Right cardiac atrium (tissue), 5 donors: ENCODE measurements at places on chromosomes 12 and 14.

DNA sequence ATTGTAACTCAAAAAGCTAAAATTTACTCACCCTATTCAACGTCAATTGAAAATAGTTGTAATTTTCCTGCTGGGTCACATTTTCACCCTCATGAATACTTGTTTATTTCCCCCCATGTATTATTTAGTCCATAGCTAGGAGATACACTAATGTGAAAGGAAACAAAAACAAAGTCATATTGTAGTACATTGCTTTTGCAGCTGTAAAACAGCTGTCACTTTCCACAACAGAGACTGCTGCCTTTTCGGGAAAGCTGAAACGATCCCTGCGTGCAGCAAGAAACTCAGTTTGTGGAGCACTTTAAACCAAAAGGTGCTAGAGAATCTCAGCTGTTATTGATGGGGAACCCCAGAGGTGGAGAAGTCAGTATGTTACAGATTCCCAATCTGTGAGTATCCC lies 4.3 kb downstream of the RACGAP1 start:
- no peak for DNase-seq

DNA sequence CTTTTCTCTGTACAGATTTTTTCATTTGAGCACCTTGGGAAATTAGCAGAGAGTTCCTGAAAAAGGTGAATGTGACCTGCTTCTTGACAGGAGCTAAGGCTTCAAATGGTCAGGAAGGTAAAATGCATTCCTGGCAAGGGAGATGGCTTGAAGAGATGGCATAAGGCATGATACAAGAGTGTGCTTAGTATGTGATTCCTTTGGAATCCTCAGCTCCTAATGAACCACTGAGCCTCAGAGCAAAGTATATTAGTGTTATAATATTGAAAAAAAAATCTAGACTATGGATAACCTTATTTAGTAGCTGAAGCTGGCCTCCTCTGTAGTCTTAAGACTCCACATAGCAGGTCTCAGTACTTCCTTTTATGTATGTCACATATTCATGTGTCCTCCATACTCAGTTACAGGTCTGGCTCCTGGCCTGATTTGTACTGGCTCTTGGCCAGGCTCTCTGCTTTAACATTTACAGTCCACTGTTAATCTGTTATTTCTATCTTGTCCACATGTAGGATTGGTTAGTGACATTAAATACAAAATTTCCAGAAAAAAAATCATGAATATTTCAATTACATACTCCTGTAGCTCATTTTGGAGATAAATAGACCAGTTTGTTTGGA lies 17.9 kb downstream of the TOGARAM1 start:
- peak; percentile 33 for DNase-seq

DNA sequence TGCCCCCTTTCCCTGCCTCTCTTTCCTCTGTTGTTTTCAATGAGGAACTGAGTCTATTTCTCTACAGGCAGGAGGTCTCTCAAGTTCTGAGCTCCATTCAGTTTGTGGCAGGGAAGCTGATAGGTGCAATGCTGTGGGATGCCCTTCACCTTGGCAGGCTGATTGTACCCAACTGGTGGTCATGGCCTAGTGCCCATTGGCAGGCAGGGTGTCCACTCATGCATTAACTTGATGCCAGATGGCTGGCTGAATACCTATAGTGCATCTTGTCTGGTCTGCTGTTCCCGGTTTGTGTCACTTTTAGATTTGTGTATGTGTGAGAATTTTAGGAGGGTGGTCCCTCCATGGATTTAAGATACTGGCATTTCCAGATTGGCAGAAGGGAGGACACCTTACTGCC lies 20.0 kb upstream of the ITGA5 start:
- no peak for DNase-seq

DNA sequence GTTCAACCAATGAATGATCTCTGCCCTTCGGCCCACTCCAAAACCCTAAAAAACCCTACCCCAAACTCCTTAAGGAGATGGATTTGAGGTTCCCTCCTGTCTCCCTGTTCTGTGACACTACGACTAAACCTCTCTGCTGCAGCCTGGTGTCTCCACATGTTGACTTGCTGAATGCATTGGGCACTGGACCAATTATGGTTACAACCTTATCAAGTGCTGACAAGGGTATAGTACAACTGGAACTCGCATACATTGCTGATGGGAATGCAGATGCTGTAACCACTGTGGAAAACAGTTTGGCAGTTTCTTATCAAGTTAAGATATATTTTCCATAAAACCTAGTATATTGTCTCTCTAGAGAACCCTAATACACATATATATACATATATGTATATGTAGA lies 6.3 kb upstream of the DICER1 start:
- no peak for DNase-seq

GRCh38 chr12:114163771-114164170 lies 197.6 kb upstream of the RBM19 start:
- no peak for DNase-seq

- DNase-seq = no peak
These were observed 157.3 kb downstream of the AEBP2 start for GRCh38 chr12:19596434-19597166.

GRCh38 chr12:31752450-31752849 lies 23.6 kb upstream of the AMN1 start:
- no peak for DNase-seq

DNA sequence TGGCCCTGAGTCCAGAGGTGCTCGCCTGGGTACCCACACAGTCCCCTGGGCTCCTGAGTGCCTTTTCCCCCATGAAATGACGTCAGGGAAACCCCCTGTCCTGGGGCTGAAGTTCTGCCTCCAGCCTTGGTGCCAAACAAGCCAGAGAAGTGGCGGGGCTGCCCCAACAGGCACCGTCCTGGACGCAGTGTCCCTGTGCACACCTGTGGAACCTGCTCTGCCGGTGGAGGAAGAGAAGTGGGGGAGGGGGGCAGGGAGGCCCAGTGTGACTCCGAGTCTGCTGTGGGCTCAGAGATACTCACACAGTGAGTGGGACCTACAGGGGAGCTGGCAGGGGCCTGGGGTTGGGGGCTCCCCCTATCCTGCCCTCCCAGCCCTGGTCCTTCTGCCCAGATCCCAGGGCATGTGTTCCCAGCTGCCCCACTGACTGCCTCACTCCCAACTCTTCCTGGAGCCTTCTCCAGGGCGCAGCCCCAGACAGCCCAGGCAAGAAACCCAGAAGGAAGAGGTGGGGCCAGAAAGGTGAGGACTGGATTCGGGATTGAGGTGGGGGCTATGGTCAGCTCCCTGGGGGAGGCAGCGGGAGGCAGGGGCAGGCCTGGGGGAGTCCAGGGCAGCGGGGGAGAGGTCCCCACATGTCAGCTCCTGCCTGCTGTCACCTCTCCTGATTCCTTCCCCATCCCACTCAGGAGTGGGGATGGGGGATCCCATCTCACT lies 24.7 kb downstream of the CCDC85C start:
- no peak for DNase-seq

DNA sequence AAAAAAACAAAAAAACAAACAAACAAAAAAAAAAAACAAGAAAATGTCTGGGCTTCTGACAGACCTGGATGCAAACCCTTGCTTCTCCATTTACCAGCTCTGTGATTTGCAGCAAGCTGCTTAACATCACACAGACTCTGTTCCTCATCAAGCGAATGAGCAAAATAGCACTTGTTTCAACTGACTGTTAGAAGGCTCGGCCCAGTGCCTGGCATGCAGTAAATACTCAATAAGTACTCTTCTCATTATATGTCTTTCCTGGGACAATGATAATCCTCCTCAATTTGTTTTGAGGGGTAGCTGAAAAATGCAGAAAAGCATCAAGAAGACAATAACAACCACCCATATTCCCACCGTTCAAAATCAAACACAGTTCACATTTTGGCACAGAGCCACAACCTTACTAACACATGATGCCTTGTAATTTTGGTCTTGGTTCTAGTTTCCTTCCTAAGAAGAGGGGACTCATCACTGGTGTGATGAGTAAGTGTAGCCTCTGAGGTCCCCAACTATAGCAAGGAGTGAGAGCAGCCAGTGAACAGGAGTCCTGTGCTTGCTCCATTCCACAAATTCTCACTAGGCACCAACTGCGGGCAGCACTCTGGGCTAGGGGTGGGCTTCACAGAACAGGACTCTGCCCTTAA lies 60.4 kb downstream of the TTC7B start:
- no peak for DNase-seq

DNA sequence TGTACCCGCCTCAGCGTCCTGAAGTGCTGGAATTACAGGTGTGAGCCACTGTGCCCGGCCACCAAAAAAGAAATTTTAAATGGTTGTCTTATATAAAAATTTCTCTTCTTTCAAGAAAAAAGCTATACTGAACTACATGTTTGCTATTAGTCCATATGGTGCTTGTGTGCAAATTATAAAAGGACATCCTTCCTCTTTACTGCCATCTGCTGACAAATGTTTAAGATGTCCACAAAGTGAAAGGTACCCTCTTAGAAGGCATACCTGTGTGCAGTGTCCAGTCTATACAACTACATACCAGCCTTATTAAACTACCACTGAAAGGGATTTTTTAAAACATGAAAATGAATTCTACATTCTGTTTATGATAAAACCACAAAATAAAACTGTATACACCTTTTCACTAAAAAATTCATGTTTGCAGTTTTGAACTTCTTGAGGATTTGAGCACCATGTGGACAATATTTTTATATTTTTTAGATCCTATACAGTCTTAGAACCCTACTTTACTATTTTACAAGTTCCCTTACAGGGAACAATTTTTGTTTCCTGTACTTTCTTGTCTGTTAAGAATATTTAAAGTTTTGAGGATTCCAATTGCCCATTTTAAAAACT lies 32.8 kb upstream of the TOMM20L start:
- DNase-seq = no peak

DNA sequence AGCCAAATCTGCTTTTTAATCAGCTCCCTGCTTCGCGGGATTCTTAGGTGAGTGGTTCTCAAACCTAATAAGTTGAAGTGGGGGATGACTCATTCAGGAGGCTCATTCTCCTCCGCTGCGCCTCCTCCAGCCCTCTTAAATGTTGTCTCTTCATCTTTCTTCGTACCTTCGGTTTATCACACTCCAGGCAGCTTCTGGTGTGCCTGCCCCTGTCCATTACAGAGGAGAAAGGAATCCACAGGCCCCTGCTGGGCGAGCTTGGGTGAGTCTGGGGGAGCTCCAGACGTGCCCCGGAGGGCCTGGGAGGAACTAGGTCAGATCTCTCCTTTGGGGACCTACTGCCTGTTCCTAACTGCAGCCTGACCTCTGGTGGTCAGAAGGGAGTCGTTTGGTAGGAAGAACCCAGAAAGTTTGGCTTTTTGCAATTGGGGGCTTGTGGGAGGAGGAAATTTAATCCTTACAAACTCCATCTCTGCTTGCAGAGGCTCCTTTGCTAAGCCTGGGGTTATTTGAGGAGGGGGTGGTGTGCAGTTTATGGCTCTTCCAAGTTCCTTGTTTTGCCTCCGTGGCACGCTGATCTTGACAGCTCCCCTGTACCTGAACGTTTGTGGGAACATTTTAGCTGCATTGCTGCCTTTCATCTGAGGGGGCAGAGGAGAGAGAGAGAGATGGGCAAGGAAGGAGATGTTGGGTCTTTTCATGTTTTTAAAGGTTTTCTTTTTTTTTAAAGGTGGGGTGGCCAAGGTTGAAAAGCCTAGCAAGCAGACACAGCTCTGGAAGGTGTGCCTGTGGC lies 84.1 kb upstream of the GNG2 start:
- peak; percentile 76 for DNase-seq

- no peak for DNase-seq
These were observed 7.4 kb upstream of the YBX3 start for GRCh38 chr12:10730559-10730958.

GRCh38 chr12:124609041-124609989 lies 41.9 kb upstream of the NCOR2 start:
- peak; percentile 75 for DNase-seq

GRCh38 chr14:104666981-104667380 lies 22.4 kb upstream of the INF2 start:
- no peak for DNase-seq

DNA sequence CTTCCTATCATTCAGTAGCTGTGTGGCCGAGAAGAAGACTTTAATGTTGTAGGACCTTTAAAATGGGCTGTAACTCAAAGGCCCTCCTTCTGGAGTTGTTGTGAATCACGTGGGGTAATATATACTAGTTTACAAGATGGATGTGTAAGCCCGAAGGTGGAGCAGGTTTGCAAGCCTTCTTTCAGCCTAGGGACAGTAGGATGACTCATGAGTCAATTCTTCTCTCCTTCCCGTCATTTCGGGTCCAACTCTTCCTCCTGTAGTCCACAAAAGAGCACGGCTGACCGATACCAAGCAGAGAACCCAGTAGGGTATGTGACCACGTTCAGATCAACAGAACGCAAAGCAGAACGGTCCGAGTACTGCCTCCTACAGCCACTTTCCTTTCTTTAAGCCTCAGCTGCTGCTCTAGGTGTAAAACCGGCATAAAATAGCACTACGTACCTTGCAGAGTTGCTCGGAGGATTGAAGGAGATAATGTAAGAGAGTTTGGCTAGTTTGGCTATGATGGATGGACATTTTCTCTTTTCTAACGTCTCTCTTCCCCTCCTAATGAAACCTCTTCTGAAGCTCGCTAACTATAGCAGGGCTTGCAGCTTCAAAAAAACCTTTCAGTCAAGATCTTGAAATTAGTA lies 1.3 kb upstream of the RASSF3 start:
- DNase-seq = no peak

GRCh38 chr12:124630791-124631313 lies 63.4 kb upstream of the NCOR2 start:
- no peak for DNase-seq

- peak; percentile 45 for DNase-seq
These were observed 16.6 kb downstream of the MGP start for GRCh38 chr12:14868916-14869506.

DNA sequence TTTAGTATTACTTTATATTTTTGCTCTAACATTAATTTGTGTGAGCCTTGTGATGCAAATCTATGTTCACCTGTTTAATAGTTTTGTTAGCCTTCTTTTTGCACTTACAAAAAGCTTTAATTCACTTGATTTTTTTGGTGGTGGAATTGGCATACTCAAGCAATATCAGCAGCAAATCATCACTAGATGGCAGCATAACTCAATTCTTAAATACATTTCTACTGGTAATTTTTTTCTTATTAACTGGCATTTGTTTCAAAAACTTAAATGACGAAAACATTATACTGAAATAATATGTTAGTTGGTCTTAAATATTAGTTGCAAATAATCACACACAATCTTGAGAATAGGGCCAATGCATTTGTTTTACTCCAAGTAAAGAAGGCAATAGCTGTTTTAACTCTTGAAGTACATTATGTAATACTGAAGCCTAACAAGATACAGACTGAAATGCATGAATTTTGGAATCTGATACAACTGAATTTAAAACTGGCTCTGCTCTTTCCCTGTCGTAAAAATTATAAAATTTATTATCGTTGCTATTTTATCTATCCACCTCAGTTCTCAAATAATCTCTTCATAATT lies 151.5 kb downstream of the ATXN7L3B start:
- no peak for DNase-seq

DNA sequence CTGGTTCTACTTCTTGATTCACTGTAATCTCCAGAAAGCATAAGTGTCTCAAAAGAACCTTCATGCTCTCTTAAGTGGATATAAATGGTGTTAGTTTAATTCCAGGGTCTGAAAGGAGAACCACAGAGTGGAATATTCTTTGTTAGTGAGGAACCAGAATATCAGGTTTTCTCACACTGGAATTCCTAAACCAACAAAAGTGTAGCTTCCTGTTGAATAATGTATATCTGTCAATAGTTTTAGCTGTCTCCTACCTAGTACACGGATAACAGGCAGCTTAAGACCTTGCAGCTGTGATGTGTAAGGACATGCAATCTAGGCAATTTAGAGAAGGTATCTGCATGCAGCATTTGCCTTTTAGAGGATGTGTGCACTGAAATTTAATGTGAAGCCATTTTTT lies 24.0 kb downstream of the LRIG3 start:
- no peak for DNase-seq

- no peak for DNase-seq
These were observed 167.3 kb downstream of the ZFP36L1 start for GRCh38 chr14:68625366-68626090.
